RKO (cell line): ENCODE measurements at places on chromosomes 2 and 18.

GRCh38 chr2:101199251-101199791, 48.1 kb upstream of the TBC1D8 start:
- DNase-seq: peak; percentile 17

- no peak for DNase-seq
Measured at GRCh38 chr2:211457325-211457724, 900.9 kb downstream of the CPS1 start.

GRCh38 chr2:221517696-221518151, 54.4 kb downstream of the EPHA4 start:
- DNase-seq: no peak

DNA sequence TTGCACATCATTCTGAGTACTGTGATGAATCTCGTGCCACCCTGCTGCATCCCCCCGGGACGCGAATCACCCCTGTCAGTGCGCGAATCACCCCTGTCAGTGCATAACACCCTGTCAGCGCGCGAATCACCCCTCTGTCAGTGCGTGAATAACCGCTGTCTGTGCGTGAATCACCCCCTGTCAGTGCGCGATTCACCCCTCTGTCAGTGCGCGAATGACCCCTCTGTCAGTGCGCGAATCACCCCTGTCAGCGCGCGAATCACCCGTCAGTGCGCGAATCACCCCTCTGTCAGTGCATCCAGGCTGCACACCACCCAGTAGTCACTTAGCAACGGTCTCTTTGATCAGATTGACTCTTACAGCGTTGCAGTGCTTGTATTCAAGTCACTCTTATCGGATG, 134.4 kb upstream of the TPO start:
- DNase-seq: peak; percentile 16

DNA sequence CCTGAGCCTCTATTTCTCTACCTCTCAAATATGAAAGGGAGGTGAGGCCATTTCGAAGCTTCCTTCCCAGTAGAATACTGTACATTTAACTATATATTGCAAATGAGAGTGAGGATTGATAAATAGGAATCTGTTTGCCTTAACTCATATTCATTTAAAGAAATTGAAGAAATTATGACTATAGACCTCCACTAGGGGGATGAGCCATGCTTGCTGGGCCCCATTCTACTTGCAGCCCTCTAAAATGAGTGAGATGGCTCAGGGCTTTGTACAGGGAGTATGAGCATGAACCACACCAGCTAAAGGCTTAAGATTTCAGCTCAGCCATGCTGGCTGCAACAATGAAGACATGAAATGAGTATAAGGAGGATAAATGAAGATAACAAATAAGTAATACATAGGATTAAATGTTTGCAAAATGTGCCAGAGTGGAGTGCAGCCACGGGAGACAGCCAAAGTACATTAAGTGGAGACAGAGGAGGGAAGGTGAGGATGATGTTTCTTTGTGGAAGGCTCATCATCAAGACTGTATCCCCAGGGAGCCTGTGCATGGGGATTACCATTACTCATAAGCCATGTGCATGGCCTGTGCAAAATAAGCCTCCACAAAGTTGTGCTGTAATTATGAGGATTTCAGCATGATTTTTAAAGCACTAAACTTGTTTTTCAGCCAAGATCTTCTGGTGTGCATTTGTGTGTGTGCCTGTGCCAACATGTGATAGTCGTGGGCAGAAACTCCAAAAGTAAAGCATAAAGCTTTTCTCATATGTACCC, 300.8 kb downstream of the CNTNAP5 start:
- peak; percentile 4 for DNase-seq

DNA sequence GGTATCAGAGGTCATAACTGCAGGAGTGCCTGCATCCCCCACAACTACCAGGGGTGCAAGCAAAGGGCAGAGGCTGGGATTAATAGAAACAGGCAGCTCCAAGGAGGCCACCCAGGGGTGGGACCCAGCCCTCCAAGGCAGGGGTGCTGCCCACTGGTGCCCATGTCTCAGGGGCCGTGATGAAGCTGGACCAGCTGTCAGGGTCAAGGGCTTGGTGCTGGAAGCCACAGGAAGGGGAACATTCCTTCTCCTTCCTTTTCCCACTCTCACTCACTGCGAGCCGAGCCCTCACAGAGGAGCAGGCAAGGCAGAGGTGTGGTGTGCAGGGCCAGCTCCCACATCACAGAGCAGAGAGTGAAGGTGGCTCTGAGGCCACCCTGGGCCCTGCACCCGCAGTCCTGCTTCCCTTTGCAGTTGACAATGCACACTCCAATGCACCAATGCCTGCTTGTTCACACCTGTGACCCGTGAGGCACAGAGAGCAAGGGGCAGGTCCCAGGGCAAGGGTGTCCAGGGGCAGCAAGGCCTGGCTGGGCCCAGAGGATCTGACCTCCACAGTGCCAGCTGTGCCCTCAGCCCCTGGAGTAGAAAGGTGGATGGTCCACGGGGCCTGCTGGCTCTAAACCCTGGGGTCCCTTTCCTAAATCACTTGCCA, 28.7 kb downstream of the MLPH start:
- no peak for DNase-seq

GRCh38 chr2:148533685-148534084, 110.9 kb upstream of the EPC2 start:
- no peak for DNase-seq

DNA sequence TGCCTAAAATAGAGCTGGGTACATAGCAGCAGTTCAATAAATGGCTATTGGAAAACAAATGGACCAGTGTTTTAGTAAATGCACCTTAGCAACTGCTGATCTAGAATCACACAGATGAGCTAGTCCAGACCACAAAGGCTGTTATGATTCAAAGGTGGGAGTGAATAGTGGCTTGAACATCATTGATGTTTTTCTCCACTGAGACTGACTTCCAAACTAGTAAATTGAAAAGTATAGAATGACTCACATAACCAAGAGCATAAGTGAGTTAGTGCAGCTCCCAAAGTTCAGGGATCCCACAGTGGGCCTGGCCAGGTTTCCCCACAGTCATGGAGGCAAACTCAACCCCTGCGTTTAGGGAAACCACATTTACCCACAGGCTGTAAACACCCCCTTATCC, 106.7 kb upstream of the YPEL5 start:
- no peak for DNase-seq

- DNase-seq: no peak
Measured at GRCh38 chr2:120368086-120368485, 22.1 kb downstream of the INHBB start.

DNA sequence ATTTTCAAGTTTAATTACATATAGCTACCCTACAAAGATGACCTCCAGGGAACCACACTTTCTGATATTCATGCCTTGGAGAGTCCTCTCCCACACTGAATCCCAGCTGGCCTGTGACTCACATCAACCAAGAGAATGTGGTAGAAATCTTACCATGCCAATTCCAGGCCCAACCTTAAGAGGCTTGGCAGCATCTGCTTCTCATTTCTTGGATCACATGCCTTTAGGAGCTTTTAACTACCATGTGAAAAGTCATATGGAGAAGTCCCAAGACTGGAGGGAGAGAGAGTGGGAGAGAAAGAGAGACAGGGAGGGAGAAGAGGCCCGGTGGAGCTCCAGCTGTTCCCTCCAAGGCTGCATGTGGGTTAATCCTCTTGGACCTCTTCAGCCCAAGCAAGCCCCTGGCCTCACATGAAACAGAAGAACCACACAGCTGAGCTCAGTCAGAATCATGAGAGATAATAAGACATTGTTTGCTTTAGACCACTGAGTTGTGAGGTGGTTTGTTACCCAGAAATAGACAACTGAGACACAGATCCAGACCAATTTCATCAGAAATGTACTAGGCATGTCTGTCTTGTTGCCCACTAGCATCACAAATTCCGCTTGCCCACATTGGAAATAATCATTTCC, 190.7 kb downstream of the MTCL1 start:
- DNase-seq: no peak

GRCh38 chr2:157122776-157123175, 134.7 kb upstream of the GALNT5 start:
- DNase-seq: no peak

DNA sequence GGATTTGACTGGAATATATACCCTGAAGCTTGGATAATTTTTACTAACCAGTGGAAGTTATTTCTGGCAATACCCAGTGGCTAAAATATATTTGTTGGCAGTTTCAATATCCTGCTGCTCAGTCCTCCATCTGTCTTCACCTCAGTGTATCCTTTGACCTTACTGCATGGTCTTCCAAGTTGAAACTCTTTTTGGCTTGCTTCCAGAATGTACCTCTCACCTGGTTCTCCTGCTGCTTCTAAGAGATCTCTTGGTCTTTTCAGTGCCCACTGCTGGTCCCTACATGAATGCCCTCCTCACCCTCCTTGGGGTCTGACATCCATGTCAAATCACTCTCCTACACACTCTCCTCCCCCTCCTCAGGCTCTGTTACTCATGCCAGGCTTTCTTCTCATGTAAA, 4.8 kb upstream of the KDM3A start:
- DNase-seq: no peak

DNA sequence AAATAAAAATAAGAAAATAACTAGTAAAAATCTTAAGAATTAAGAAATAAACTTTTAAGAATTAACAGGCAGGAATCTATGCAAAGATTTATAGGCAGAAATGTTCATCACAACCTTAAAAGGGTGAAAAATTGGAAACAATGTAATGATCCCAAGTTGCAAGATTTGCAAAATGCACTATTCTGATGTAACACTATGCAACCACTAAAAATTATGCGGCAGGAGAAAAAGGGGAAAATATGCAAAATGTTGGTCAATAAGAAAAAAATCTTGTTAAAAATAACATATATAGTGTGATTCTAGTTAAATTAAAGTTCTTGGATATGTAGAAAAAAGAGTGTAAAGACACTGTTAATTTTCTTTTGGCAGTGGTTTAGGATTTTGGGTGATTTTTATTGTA, 132.8 kb downstream of the UPP2 start:
- DNase-seq: no peak

GRCh38 chr2:239892441-239893235, 132.5 kb downstream of the NDUFA10 start:
- DNase-seq: no peak

DNA sequence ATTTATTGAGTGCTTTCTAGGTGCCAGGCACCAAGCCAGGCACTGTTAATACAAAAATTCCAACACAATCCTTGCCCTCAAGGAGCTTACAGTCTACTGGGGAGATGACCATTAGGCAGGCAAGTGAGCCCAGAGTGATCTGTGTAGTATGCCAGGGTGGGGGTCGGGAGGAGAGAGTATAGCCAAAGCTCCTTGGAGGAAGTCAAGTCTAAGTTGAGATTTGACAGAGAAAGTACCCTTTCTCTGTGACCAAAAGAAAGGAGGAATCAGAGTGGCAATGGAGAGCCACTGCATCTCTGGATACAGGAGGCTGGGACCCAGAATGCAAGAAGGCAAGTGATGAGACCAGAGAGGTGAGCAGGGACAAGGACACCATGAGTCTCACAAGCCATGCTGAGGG, 7.5 kb downstream of the ANKRD53 start:
- DNase-seq: no peak

DNA sequence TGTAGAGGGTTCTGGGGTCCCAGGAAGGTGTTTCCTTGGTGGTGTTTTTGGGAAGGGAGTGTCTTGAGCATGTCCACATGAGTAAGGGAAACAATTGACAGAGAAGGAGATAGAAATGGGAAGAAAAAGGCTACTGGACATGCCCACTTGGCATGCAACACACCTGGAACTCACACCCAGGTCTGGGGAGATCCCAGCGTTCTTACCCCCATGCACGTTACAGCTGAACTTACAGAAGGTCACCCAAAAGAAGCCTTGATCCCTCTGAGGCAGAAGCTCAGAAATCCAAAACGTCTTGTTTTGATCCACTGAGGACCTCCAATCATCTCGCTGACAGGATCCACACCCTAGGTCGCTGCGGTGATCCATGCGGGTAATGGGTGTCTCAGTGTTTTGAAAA, 142.0 kb downstream of the ZNF516 start:
- DNase-seq: no peak

DNA sequence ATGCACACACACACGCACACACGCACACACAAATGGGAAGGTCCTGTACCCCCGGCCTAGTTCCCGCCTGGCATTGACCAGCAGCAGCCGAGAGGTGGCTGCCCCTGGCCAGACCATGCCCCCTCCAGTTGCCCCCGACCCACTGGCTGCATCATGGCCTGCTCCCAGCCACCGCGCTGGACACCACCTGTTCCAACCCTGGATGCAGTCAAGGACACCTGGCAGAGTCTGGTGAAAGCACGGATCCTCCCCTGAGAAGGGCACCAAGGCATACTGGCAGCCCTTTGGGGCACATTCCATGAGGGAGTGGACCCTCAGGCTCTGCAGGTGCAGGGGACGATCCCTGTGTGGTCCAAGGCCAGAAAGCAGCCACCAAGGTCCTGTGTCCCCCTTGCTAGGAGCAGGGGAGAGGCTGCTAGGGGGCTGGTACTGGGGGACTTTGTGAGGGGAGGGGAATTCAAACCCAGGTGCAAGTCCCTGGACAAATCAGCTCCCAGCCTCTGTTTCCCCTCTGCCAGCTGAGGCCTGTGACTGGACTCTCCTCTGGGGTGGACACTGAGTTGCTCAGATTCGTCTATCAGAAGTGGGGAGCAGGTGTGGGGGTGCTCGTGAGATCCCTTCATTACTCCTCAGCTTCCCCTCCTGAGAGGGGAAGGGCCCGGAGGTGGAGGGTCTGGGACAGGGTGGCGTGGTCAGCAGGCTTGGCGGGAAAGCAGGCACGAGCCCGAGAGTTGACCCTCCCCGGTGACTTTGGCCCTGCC, 3.5 kb downstream of the ESPNL start:
- DNase-seq: no peak
